ENCODE measurements at places on chromosomes 1 and 21.

DNA sequence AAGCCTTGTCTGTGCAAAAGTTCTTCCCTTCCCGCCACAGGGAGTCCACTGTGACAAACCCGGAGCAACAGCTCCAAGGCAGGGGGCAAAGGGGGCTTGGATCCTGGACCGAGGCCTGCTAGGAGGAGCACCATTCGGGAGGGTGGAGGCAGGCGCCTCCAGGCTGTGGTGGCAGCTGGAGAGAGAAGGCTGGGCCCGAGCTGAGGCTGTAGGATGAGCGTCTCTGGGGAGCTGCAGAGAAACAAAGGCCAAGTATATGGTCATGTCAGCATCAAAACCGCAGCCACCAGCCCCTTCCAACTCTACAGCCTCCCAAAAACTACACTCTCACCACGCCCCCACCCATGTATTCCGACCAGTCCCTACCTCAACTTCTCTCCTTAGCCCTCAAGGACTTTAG, 579 bp downstream of the SH3BP5L start:
- DNase-seq, result no peak

GRCh38 chr1:17287130-17287776, 20.7 kb upstream of the PADI4 start:
- no peak for DNase-seq

DNA sequence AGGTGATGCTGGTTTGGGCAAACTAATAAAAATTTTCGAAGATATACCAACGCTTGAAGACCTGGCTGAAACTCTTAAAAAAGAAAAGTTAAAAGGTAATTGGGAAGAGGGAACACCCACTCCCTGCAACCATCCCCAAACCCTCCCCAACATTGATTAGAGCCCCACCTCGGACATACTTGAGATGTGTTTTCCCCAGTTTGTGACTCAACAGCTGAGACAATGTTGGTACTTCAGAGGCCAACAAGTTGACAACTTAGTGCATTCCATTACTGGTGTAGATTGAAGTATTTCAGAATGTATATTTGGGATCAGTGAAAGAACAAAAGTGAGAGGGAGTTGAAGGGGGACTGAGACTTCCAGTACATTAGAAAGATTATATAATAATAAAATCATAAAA, 5.1 kb downstream of the IFI16 start:
- no peak for DNase-seq

DNA sequence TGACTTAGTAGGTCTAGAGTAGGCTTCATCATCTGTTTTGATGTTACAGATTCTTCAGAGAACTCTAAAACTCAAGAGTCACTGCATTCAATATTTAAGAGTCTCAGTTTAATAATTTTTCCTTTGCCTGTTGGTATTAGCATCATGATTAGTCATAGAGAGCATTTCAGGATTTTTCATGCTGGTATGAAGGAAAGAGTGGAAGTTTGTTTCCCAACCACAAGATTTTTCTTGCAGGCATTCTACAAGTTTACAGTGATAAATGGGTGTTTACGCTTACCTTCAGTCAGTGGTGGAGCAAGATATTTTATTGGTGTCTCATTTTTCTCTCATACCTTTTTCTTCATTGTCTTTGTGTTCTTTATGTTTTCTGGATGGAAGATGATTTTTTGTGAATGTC, 58.4 kb upstream of the MYOCOS start:
- no peak for DNase-seq

DNA sequence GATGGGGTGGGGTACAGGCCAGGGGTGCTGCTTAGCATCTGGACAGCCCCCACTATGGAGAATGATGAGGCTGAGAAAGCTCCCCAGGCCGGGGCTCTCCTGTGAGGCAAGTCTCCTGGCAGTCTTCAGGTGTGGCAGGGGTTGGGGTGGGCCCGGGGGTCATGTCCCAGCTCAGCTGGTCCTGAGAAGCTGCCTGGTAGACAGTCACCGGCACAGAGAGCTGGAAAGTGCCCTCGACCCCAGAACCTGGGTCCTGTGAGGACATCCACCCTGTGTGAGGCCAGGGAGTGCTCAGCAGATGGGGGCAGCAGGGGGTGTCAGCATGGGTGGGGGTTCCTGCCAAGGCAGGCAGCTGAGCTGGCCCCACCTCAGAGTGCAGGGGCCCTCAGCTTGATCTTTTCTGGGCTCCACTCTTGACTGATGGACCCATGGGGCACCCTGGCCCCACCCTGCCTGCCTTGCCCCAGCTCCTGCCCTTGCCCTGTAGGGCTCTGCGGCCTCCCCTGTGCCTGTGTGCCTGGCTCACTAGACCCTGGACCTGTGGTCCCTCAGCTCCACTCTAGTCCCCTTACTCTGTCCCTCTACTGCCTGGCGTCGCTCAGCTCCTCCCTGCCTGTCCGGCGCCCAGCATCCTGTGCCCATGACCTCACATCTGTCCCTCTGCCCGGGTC, 5.8 kb downstream of the IBA57 start:
- DNase-seq, result no peak

- DNase-seq, result no peak
Measured at GRCh38 chr21:44874240-44874496, 678 bp upstream of the PTTG1IP start.

DNA sequence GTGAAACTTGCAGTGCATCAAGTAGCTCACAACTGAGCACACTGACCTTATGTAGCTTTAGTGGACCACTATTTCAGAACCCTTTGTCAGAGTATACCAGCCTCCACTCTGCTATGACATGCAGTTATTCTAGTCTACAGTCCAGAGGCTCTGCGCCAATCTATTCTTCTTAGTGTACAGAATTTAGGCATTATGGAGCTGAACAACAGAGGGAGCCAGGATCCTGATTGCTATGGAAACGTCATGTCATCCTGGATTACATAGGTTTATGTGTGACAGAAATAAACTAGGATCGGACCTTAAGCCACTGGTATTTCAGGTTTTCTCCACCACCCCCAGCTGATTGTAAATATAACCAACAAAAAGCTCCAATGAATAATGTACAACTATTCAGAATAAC, 48.1 kb upstream of the EEIG2 start:
- DNase-seq, result no peak

DNA sequence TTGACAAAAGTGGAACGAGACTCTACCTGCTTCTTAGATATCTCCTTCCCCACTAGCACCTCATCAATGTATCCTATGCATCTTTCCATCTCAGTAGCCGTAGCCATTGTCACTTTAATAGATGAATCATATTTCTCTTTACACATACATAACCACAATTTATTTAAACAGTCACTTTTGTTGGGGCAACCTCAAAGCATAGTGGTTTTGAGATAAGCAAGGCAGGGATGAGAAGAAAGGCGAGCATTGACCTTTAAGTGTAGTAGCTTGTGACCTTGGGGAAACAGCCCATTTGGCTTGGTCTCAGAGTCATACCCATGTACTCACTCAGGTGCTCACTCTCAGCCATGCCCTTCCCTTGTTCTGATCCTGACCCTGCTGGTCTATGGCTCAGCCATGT, 260.1 kb downstream of the C1orf94 start:
- DNase-seq, result no peak

GRCh38 chr21:40208948-40209345, 341.7 kb downstream of the PCP4 start:
- DNase-seq, result peak; percentile 58

- DNase-seq, result no peak
Measured at GRCh38 chr1:79430437-79430836, 423.9 kb upstream of the ADGRL4 start.

- DNase-seq, result no peak
Measured at GRCh38 chr1:239123260-239123659, 263.1 kb upstream of the CHRM3 start.

GRCh38 chr1:94801919-94802546, 18.1 kb upstream of the SLC44A3 start:
- no peak for DNase-seq

- DNase-seq, result no peak
Measured at GRCh38 chr1:88877382-88877825, 14.0 kb downstream of the GTF2B start.

GRCh38 chr1:26482921-26483320, 10.7 kb downstream of the HMGN2 start:
- DNase-seq, result no peak

- no peak for DNase-seq
Measured at GRCh38 chr1:25744140-25744581, 55.8 kb upstream of the SELENON start.

DNA sequence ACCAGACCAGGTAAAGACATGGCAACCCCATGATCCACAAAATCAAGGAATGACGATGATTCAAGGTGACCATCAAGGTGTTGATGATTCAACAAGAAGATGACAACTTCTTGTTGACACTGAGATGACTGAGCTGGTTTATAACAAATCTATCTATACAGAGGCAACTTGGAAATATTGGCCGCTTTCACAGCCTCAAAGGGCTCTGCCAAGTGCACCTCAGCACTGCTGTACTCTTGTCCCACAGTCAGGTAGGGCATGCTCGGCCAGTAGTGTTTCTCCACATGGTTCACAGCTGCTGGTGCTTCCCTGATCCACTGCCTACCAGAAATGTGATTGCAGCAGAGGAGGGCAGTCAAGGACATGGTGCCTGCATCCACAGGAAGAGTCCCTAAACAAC, 125.2 kb upstream of the SYT6 start:
- no peak for DNase-seq

DNA sequence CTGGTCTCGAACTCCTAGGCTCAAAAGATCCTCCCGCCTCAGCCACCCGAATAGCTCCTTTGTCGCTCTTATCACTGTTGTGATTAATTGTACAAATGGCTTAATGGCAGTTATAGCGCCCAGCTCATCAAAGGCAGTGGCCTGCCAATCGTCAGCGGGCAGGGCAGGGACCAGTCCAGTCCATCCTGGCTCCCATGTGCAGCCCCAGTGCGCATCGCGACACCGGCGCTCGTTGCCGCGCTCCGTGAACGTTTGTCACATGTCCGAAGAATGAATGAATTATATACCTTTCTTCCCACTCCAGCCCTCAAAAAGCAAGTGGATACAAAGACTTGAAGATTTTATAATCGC, 18.4 kb downstream of the MTX1 start:
- DNase-seq, result no peak

DNA sequence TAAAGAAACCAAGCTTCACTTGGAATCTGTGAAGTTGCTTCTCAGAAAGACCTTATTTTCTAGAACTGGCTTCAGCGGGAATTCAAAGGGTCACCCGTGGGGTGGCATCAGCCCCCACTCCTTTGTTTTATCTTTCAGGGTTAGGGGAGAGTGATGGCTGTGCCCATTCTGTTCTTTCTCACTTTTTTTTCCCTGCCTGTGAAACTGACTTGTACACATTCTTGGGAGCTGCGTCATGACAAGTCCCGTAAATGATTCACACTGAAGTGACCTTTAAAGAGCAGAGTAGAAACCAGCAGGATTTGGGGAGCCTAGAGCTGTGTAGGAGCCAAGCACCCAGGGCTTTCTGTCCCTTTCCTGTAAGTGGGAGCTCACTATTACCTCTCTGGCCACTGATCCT, 43.8 kb downstream of the SLC44A3 start:
- no peak for DNase-seq

DNA sequence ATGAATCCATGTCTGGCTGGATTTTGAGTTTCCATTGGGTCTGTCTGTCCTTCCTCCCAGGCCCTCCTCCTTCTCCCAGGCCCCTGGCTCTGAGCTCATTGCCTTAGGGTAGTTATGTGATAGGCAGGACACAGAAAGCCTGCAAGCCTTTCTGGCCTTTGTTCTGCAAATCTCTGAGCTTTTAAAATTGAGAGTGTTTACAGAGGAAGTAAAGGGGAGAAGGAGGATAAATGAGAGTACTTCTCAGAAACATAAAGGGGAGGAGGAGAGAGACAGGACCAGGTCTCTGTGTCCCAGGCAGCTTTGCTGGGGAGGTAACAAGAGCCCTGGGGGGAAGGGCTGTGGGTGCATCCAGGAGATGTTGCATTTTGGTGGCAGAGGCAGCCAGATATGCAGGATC, 126.7 kb downstream of the FOXD2 start:
- DNase-seq, result peak; percentile 30

GRCh38 chr1:29948581-29948980, 712.3 kb downstream of the PTPRU start:
- DNase-seq, result no peak

- no peak for DNase-seq
Measured at GRCh38 chr1:231781892-231782291, 155.3 kb downstream of the DISC1 start.

DNA sequence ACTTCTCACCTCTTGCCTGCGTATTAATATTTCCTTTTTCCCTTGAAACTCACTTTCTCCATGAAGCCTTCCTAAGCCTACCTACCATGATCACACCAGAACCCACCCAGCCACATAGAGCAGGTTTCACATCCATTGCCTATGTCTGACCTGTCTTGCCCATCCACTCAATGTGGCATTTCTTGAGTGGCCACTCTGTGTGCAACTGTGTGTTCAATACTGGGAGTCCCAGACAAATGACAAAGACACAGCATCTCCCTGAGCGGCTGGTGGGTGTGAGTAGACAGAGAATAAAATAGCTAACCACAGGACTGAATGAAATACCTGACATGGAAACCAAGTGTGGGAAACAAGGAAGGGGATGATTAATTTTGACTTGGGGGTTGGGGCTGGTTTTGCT, 3.1 kb downstream of the PTGFRN start:
- no peak for DNase-seq

GRCh38 chr1:229768232-229768631, 142.2 kb downstream of the URB2 start:
- DNase-seq, result peak; percentile 82

- no peak for DNase-seq
Measured at GRCh38 chr1:10106756-10107475, 74.2 kb downstream of the UBE4B start.

- no peak for DNase-seq
Measured at GRCh38 chr1:65525266-65526048, 105.0 kb downstream of the LEPR start.

GRCh38 chr1:161743231-161743630, 6.4 kb upstream of the DUSP12 start:
- DNase-seq, result no peak

DNA sequence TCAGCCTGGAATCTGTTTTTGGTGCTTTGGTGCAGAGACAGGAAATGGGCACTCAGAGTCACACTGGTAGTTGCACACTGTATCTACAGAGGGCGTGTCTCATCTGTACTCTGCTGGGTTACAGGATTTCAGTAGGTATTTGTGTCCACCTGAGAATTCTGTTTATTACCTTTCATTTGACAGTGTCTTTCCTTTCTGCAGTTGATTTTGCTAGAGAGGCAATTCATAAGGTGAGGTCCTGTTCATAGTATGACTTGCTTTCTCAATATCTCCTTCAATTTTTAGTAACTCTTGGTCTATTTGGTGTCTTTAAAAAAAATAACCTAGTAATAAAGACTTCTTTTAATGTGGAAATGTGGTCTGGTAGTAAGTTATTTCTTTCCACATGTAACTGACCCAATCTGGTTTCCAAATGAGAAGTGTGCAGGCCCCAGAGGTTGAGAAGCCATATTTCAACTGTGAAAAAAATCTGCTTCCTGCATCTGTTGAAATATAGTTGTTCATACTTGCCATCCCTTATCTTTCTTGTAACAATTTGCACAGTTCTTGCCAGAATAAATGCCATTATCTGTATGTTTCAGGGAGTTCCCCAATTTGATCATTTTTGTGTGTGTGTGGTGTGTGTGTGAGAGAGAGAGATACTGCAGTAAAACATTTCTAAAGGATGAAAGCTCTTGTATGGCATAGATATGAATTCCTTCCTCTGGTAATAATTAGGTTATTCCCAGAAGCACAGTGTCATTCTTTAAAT, 78.4 kb upstream of the DNAJC6 start:
- no peak for DNase-seq
